ENCODE measurements at places on chromosomes 4 and X.

DNA sequence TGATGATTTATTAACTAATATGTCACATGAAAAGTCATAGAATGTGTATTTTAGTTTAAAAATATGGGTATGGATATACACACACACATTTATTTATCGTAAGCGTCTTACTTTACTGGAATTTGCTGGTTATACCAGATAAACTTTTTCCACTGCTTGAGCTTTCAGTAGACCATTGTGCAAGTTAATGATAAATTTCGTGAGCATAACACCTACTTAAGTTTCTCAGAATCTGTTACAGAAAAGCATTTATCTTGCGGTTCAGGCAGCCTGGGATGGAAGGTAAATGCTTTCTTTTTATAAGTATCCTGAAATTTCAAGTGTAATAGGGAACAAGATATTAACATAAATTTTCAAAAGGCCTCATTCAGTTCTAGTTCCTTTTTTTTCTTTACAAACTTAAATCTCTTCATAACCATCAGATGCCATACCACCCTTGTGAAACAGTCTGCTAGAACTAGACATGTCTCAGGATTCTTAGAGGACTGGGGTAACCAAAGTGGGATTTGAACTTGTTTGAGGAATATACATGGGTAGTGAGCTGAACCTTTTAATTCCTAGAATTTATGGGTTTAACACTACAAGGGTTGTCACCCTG is 27.7 kb downstream of the ATP7A start:
- DNase-seq, result no peak

DNA sequence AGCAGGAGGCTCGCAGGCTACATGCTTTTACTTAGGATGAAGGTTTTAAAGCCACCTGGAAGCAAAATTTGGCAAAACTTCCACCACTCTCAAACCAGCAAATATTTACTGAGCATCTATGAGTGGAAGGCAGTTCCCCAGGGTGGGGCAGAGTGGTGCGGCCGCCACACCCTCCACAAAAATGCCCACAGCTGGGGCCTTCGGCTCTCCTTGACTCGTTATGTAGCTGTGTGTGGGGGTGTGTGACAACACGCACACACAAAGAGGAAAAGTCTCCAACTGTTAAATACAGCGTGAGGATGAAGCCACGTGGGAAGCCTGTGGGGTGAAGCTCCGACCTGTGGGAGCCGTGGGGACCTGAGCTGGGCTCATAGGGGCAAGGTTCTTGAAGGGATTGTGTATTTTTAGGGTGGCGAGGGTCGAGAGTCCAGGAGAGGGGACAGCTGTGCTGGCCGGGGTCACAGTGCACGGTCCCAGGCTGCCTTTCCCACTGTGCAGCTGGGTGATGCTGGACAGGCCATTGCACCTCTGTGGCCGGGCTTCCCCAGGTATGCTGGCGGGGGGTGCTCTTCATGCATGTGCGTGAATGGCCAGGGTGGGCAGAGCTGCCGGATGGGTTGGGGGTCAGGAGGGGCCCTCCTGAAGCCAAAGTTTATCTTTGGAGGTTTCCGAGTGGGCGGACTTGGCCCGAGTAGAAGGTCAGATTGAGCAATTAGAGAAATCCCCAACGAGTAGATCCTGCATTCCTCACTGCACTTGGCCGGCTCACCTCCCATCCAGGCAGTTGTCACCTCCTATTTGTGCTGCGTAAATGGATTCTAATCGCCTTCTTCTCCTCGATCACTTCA is 25.4 kb downstream of the SORCS2 start:
- no peak for DNase-seq

DNA sequence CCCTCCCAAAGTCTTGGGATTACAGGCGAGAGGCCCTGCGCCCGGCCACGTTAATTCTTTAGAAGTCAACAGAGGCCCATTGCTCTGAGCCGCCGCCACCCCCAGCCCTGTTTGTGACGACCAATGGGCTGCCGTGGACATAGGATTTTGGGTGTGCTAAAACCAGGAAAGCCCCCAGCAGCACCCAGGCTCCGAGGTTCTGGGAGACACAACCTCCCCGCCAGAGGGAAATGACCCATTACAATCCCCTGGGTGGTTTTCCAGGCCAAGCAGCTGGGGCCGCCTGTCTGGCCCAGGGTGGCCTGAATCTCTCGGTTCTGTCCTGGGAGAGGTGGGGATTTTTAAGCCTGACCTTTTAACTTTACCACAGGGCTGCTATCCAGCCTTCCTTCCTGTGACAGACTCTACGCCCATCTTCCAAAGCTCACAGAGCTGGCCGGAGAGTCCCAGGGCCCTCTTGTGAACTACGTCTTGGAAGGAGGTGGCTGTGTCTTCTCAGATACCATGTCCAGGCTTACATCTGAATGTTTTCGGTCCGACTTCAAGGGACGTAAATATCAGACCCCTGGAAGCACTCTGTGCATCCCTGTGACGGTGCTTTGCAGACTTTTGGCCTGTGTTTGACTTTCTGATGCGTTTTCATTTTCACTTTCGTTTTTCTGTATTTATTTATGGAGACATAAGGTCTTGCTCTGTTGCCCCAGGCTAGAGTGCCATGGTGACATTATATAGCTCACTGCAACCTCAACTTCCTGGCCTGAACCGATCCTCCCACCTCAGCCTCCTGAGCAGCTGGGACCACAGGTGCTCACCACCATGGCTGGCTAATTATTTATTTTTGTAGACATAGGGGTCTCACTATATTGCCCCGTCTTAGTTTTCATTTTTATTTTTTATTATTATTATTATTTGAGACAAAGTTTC is 36.0 kb downstream of the P2RY8 start:
- no peak for DNase-seq

- DNase-seq, result no peak
Measured at GRCh38 chr4:78706302-78706701, 69.8 kb upstream of the BMP2K start.

DNA sequence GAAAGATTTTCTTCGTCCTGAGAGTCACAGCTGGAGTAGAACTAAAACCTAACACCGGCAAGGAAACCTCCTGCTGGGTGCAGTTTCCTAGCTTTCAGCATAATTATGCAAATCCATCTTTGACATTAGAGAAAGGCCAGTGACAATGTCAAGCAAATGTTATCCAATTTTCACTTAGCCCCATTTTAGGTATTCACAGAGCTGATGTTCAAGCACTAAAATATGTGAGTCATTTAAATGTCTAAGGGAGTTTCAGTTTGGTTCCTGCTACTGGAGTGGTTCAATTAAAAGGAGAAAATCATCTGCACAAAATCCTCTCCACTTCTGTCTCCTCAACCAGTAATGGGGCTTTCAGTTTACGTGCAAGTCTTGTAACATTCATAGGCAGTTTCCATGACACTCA is 37.1 kb upstream of the AMOT start:
- no peak for DNase-seq

GRCh38 chr4:82842593-82842992 is 44.0 kb upstream of the SCD5 start:
- no peak for DNase-seq

DNA sequence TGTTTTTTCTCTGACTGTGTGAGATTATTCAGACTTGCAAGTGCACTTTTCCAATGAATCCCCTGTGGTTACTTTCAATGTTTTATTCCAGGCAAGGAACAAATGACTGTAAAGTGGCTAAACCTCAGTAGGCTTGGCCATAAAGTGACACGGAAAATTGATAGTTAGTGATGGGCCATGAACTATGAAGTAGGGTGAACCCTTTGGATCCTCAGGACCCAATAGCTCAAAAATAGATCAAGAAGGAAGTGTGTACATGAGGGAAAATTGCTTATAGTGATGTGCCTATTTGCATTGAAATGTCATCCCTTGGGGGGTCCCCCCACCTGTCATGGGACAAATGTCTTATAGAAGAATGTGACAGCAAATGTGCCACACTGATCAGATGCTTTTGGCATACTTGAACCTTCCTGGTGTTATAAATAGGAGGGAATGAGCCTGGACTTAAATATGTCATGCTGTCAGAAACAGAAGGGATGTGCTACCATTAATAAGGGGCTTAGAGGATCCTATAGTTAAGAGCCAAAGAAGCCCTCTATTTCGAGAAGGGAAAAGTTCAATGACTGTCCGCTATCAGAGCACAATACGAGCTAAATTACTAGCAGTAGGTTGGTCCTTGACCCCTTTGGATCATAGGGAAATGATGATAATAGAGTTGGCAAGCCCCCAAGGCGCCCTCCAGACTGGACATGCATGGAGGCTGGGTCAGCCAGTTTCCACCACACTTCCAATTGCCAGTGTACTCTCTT is 30.3 kb downstream of the SLC16A2 start:
- DNase-seq, result no peak

GRCh38 chr4:24477919-24478318 is 106.4 kb downstream of the DHX15 start:
- no peak for DNase-seq

All from stimulated activated CD8-positive, alpha-beta memory T cell treated with anti-CD3 and anti-CD28 coated beads, Interleukin-7, amount 100 ng/mL, for 1 hour (primary cell).